ENCODE measurements at places on chromosomes 7 and 10. TPM values are rescaled to one million over a fixed set of nuclear protein-coding genes. Genes with fewer than 3 reads are reported as not detected.
A peak's percentile ranks its signal among the peaks of the same experiment; 100 is the strongest.

- DNase-seq: no peak
These were observed 584.9 kb upstream of the COBL start for GRCh38 chr7:51901489-51901840.

DNA sequence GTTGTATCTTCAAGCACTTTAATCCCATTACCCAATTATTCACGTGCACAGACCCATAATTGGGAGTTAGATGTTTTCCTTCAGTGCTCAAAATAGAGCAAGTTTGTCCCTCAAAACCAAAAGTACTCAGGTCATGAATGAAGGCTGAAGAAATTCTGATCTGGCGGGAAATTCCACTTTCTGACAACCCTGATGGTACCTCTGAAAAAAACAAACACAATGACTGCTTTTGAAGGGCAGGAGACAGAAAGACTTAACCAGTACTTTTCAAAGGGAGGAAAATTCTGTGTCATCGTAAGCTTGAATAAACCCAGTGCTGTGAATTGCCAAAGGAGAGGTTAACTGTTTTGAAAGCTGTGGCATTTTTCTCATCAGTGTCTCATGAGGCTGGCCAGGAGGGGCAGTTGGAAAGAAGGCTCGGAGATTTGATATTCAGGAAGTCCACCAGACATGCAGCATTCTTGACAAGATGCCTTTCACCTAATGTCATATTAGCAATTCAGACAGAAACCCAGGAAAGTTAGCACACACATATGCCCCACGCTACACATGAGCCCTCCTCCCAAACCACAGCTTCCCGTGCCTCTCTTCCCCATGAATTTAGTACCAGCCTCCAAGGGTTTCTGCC, 347.0 kb downstream of the KCNMA1 start:
- DNase-seq: peak; percentile 55

DNA sequence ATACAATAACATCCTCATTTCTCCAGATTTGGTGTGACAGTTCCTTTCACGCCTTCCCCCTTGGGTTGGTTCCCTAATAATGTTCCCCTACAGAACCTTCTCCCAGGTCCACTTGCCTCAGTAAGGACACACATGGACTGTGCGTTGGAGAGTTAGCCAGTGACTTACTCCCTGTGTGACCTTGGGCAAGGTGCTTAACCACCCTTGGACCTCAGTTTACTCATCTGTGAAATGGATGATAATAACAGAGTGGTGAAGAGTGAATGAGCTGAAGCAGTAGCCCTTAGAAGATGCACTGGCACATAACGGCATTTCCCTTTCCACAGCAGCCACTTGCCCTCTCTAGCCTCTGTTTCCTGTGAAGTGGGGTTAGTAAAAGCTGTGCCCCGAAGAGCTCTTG, 175.8 kb downstream of the PKD1L1 start:
- no peak for DNase-seq

- peak; percentile 45 for DNase-seq
These were observed 590.9 kb upstream of the MGMT start for GRCh38 chr10:128875956-128876736.

- DNase-seq: peak; percentile 95
These were observed 750.7 kb downstream of the MAGI2 start for GRCh38 chr7:78702770-78703169.

ZNRF2 gene
- 7.9 TPM for total RNA-seq

GRCh38 chr7:55129541-55130394, 111.0 kb downstream of the EGFR start:
- peak; percentile 73 for DNase-seq

ZPBP gene
- total RNA-seq: not detected

HABP2 gene
- total RNA-seq: not detected

DNA sequence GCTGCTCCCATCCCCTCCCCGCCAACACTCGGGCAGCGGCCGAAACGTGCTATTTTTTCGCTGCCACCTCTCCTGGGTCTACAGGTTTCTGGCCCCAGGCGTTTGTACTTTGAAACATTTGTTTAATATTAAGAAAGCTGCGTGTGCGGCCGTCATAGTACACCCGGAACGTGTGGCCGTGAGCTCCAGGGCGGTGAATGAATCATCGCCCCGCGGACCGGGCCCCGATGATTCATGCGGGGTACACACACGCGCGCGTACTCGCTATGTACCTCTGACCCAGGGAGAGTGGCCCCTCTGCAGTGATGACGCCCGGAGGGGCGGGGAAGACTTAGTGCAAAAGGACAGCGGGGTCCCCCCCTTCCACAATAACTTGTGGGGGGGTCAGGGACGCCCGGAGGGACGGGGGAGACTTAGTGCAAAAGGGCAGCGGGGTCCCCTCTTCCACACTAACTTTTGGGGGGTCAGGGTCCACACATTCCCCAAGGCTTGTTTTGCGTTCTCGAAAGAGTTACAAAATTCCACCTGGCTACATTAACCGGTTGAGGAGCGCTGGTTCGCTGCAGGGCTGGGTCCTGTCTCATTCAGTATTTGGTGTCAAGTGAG, 56.5 kb upstream of the PCGF5 start:
- peak; percentile 87 for DNase-seq

FAM185A gene
- total RNA-seq: 8.2 TPM

- no peak for DNase-seq
These were observed 6.3 kb downstream of the HECTD2 start for GRCh38 chr10:91416339-91416855.

PIP gene
- not detected for total RNA-seq

GRCh38 chr10:130192276-130192848, 56.2 kb downstream of the GLRX3 start:
- no peak for DNase-seq

GRCh38 chr10:128419466-128420019, 293.3 kb upstream of the MKI67 start:
- DNase-seq: no peak

DNA sequence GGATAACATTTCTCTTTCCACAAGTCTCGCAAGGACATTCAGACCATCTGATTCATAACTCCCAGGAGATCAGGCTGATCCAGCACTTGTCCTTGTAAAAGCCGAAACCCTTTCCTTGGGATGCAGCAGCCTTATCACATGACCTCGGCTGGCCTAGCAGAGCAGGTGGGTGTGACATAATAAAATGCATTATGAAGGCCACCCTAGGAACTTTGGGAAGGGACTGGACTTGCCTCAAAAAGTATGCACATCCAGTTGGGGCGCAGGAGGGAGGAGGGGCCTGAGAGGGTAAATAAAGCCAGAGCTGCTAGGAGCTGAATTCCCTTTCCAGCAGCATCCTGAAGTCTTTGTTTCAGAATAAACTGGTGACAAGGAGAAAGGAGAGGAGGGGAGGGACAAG, 260.8 kb downstream of the SNX13 start:
- DNase-seq: no peak

KAZALD1 gene
- total RNA-seq: 14.4 TPM

ANKRD61 gene
- 0.26 TPM for total RNA-seq

GRCh38 chr10:28327491-28327880, 24.6 kb upstream of the MPP7 start:
- peak; percentile 54 for DNase-seq

DNA sequence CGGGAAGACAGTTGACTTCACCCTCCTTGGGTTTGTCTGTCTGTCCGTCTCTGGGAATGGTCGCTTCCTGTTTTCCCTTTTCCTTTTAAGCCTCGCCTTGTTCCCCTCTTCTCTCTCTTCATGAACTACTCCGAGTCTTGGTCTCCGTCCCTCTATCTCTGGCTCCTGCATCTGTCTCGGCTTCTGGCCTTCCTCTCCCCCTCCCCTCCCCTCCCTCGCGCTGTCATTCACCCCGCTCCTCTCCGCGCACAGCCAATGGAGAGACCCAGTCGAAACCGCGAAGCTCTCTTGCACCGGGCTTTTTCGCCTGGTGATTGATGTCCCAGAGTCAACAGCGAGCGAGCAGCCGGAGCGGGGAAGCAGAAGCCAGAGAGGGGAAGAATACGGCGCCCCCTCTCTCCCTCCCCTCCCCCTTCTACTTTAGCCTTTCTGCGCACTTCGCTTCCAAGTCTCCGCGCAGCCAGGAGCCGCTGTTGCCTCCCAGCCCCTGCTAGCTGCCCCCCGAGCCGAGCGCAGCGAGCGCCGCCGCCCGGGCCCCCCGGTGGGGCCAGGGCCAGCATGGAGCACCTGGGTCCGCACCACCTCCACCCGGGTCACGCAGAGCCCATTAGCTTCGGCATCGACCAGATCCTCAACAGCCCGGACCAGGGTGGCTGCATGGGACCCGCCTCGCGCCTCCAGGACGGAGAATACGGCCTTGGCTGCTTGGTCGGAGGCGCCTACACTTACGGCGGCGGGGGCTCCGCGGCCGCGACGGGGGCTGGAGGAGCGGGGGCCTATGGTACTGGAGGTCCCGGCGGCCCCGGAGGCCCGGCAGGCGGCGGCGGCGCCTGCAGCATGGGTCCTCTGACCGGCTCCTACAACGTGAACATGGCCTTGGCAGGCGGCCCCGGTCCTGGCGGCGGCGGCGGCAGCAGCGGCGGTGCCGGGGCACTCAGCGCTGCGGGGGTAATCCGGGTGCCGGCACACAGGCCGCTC, at the start of gene TLX1:
TLX1 (plus strand) TSS at position 317 of the 978 bp plus-strand sequence; CDS start at position 559, 242 bp downstream.
- no peak for DNase-seq

TRPV5 gene
- not detected for total RNA-seq

GRCh38 chr7:16637379-16637778, 8.2 kb downstream of the ANKMY2 start:
- no peak for DNase-seq

GRCh38 chr7:93736668-93737369, 153.7 kb downstream of the TFPI2 start:
- DNase-seq: no peak

GDI2 gene
- total RNA-seq: 474 TPM

TTYH3 gene
- 19.7 TPM for total RNA-seq

DNA sequence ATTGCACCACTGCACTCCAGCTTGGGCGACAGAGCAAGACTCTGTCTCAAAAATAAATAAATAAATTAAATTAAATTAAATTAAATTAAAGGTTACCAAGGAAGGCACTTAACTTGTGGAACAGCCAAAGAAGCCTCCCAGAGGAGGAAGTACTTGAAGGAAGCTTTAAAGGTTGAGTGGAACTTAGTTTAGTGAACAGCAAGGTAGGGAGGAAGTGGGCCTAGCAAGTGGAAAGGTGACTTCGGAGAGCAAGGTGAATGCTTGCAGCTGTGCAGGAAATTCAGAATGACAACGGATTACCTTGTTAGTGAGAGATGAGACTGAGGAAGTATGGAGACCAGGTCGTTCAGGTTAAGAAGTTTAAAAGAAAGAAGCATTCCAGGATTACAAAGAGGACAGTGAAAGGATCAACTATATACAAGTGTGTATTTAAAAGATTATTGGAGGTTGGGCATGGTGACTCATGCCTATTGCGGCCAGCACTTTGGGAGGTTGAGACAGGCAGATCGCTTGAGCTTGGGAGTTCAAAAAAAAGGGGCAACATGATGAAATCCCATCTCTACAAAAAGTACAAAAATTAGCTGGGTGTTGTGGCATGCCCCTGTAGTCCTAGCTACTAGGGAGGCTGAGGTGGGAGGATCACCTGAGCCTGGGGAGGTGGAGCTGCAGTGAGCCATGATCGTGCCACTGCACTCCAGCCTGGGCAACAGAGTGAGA, 12.8 kb upstream of the RPEL1 start:
- peak; percentile 82 for DNase-seq

GRCh38 chr7:69696054-69696591, 97.8 kb downstream of the AUTS2 start:
- DNase-seq: no peak

GRCh38 chr10:27948186-27948585, 50.7 kb downstream of the ODAD2 start:
- peak; percentile 26 for DNase-seq

DNA sequence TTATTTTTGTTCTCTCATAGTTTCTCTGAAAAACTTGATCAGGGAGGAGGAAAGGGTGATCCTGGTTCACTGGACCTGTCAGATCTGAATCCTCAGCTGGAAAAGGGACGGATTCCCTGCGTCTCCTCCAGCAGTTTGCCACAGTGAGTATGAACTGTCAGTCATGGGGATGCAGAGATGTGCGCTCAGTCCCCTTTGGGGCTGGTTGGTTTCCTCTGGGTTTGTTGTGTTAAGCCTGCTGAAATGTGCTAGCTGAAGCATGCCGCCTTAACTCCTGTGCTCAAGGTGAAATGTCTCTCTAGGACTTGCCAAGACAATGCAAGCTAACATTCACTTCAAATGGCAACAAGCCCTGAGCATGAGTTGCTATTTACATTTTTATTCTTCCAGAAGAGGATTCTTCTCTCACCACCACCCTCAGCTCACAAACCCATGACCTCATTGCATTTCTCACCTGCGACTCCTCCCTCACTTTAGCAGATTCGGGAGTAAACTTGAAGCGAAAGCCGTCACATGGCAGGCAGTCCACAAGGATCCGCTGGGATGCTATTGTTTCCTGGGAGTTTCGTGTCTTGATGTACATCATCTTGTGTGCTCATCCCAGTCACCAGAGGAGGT, 192.9 kb upstream of the FZD8 start:
- no peak for DNase-seq

LRRTM3 gene
- total RNA-seq: not detected

PON1 gene
- not detected for total RNA-seq

GRCh38 chr7:3549601-3550000, 248.5 kb downstream of the SDK1 start:
- DNase-seq: no peak
